Right renal cortex interstitium (tissue), 3 donors: ENCODE measurements at places on chromosomes 6 and 20. TPM values are rescaled to one million over a fixed set of nuclear protein-coding genes. Genes with fewer than 3 reads are reported as not detected.

The NEU1 gene
- 77.5 TPM for polyA plus RNA-seq

The DUSP15 gene
- polyA plus RNA-seq: 15.3 TPM

The PPP1R3G gene
- polyA plus RNA-seq: 1.5 TPM

The HLA-DOA gene
- 5.4 TPM for polyA plus RNA-seq

The KHDC1 gene
- polyA plus RNA-seq: 8.5 TPM

The RPP21 gene
- 29.4 TPM for polyA plus RNA-seq

The GPLD1 gene
- polyA plus RNA-seq: 2.6 TPM

DNA sequence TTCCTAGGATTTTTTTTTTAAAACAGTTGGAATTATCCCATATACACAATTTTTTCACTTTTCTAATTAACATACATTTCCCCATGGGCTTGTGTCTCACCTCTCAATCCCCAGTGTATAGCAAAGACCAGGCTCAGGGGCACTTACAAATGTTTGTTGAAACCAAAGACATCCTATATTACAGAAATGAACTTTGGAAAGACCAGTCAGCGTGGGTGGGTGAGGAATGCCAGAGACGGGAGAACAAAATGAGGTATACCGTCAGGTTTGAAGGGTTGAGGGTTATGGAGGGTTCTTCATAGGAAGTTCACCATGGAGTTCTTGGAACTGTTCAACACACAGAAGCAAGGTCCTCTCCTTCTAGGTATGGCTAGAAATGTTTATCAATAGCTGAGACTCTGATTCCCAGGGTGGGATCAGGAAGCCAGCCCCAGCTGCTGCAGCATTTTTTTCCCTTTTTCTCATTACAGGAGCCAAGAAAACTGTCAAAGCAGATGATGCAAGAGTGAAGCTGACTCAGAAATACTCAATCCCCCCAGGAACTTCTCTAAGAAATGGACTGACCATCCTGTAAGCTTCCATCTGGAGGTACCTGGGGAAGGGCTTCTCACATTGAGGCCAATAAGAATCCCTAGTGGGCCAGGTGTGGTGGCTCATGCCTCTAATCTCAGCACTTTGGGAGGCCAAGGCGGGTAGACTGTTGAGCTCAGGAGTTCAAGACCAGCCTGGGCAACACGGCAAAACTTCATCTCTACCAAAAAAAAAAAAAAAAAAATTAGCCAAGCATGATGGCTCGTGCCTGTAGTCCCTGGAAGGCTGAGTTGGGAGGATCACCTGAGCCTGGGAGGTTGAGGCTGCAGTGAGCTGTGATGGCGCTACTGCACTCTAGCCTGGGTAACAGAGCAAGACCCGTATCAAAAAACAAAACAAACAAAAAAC is 15.9 kb upstream of the TBC1D20 start:
- DNase-seq: no peak

GRCh38 chr20:39259010-39259803 is 297.1 kb downstream of the DHX35 start:
- DNase-seq: no peak

- DNase-seq: no peak
Observed at GRCh38 chr20:33399924-33400323, 1.4 kb downstream of the CDK5RAP1 start.
